Stimulated activated CD8-positive, alpha-beta memory T cell treated with anti-CD3 and anti-CD28 coated beads, Interleukin-2, amount 100 ng/mL, for 1 hour (primary cell): ENCODE measurements at places on chromosomes 12 and 14.

DNA sequence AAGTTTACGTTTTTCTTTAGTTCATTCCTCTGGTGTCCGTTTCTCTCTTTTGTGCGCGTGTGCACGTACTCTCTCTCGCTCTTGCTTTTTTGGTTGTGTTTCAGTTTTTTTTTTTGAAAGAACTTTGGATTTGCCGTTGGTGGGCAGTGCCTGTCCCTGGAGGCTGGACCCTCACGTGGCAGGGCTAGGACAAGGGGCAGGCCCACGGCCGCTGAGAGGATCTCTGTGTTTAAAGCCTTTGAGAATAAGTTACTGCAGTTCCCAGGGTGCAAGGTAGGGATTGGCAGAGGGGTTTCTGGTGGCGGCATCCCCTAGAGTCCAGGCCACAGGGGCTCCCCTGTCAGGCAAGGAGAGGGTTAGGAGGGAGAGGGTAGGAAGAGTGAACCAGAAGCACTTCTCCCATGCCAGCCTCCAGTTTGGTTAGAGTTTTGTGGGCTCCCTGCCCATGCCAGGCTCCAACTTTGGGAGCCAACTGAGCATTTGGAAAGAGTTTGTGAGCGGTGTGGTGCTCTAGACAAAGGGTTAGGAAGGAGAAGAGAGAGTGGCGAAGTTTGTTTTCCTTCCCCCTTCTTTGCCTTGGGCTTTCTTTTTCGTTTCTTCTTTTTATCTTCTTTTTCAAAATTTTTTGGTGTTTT lies 30.5 kb downstream of the ZFHX2 start:
- DNase-seq: no peak

DNA sequence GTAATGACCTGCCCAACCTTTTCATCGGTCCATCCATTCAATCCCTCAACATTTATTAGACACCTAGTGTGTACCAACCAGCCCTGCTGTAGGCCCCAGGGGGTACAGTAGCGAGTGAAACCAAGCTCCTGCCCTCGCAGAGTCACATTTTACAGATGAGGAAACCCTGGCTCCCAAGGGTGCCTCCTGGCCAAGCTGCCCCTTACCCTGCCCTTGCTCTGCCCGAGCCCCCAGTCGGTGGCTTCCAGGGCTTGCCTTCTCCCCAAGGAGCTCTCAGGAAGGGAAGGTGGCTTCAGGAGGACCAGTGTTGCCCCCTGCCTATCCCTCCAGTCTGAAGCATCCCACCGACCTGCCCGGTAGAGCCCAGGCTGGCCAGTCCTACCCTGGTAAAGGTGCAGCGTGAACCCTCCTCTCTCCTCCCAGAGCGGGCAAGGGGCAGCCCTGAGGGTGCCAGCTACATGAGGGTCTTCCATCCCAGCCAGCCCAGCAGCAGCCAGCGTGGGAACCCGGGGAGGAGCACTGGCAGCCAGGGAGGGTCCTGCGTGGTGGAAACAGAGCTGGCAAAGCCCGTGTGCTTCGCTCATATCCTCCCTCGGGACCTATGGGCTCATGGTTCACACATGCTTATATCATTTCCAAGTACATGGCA lies 670 bp upstream of the BEGAIN start:
- DNase-seq: no peak

DNA sequence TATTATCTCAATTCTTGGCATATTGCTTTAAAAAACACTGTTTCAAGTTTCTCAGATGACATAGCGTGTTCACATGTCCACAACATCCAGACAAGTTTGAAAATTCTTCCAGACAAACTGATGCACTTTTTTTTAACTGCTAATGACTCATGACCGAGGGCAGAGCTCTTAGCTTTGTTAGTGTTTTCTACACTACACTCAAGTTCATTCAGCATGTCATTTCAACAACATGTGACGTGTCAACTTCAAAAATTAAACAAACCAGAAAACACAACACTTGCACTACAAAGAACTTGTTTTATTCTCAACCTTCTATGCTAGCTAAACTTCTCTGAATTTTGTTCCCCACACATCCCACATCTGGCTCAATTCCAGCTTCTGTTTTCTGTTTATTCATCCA lies 1186.3 kb upstream of the FLRT2 start:
- no peak for DNase-seq

- no peak for DNase-seq
These were observed 45.3 kb upstream of the MTERF2 start for GRCh38 chr12:107032266-107032665.

GRCh38 chr14:55074662-55075061 lies 23.2 kb downstream of the MAPK1IP1L start:
- no peak for DNase-seq

DNA sequence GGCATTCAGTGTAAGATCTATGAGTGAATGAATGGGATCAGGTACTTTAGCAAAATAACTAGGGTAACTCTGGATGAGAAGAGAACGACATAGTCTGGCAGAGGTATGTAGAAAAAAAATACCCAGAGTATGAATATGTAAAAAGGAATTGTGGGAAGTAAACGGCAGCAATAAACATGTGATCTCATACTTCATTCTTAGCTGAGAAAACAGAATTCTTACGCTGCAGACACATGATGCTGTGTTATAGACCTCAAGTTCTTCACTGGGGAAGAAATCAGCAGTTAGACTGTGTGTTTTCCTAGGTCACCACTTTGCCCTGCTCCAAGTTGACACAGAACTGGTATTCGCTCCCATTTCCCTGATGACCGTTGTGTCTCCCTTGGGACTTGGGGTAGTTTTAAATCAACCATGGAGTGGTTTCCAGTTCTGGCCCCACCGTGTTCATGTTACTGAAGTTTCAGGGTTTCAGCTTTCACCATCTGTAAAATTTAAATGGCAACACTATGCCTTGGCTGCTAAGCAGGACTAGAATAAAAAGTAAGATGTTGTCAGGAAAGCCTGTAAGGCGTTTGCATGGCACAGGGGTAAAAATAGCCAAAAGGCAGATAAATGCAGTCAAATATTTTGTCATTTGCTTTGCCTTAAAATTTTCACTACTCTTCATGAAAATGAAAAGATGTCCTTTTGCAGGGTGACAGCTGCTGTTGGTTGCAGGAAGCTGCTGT lies 223.7 kb downstream of the PELI2 start:
- no peak for DNase-seq

DNA sequence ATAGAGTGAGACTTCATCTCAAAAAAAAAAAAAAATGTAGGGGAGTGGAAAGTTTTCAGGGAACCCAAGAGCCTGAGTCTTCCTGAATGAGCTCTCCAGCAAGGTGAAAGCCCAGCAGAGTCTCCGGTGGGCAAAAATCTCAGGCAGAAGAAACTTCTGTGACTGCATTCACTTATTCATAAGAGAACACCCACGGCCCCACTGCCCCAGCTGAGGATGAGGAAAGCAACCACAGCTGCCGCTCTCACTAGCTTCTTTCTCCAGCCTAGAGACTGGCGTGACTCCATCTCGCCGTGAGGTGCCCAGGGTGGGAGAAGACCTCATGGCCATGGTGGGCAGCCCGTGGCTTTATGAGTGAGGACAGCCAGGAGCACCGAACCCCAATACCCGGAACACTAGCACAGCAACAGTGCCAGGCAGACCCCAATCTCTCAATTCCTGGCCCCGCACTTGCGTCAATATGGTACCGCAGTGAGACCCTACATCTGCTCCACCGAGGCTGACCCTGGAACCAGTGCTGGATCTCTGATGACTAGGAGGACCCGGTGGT lies 29.7 kb upstream of the DYNC1H1 start:
- DNase-seq: no peak

- DNase-seq: no peak
These were observed 57.1 kb downstream of the TRAFD1 start for GRCh38 chr12:112182499-112182898.

GRCh38 chr12:72178871-72179270 lies 93.3 kb upstream of the TRHDE start:
- no peak for DNase-seq

- DNase-seq: no peak
These were observed 229.2 kb downstream of the NRXN3 start for GRCh38 chr14:78399316-78399889.

GRCh38 chr12:122368361-122369073 lies 54.0 kb downstream of the CLIP1 start:
- DNase-seq: no peak

DNA sequence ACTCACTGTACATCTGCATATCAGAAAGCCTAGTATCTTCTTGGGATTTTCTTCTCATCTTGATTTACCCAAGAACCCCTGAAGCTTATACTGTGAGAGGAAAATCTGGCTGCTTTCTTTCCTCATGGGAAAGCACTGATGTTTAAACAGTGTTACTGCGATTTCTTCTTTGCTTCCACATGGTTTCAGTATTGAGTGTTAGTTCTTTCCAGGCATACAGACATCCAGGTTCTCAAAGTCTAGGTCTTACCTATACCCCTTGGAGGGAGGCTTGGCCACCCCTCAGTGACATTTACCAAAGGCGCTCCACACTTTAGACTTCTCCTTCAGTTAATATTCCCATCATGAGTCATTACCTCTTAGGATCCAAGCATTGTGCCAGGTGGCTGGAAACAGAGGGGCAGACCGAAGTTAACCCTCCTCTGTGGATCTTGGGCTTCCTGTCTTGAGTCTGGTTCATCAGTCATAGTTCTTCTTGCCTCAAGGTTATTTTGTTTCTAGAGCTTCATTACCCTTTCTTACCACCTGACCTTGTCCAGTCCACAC lies 79.1 kb downstream of the TMEM117 start:
- no peak for DNase-seq

- no peak for DNase-seq
These were observed 75.8 kb downstream of the DAD1 start for GRCh38 chr14:22513066-22513812.

GRCh38 chr12:125132698-125133400 lies 67.6 kb downstream of the AACS start:
- DNase-seq: no peak

DNA sequence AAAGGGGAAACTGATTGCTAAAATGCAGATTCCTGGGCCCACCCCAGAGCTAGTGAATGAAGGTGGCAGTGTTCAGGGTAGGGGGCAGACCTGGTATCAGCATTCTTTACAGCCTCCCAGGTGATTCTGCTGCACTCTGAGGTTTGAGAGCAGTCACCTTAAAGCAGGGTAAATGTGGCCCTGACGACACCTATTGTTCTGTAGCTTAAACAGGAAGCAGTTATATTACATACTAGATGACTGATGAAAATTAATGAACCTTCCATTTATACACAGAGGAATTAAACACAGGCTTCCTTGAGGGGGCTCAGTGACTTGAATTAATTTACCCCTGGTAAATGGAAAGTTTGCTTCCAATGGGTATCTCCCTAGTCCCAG lies 25.3 kb downstream of the NUAK1 start:
- no peak for DNase-seq

DNA sequence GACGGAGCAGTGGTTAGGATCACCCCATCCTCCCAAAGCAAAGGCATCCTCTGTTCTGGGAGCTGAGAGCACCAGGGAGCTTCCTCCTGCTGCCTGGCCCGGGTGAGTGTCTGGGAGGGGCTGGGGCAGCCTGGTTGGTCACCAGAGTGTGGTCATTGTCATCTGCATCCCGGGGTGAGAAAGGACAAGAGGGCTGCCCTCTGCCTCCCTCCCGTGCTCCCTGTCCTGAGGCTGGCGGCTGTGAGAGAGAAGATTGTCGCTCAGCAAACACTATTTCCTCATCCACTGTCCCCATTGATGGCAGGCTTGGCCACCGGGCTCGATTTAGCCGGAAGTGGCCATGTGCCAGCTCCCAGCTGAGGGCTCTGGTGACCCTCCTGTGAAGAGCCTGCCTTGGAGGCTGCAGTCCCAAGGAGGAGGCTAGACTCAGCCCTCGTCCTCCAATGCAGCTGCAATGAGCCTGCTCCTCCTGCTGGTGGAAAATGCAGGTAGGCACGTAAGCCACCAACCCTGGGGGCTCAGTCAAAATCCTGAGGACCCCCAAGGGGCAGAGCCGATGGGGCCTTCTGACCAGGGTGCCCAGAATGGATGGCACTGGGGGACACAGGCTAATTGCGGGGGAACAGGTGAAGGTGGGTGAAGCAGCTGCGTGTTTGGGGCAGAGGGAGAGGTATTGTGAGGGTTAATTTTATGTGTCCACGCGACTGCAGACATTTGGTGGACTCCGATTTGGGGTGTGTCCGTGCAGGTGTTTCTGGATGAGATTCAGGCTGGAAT lies 155.7 kb downstream of the KIF26A start:
- no peak for DNase-seq

GRCh38 chr12:62785941-62786559 lies 148.9 kb downstream of the PPM1H start:
- DNase-seq: no peak

DNA sequence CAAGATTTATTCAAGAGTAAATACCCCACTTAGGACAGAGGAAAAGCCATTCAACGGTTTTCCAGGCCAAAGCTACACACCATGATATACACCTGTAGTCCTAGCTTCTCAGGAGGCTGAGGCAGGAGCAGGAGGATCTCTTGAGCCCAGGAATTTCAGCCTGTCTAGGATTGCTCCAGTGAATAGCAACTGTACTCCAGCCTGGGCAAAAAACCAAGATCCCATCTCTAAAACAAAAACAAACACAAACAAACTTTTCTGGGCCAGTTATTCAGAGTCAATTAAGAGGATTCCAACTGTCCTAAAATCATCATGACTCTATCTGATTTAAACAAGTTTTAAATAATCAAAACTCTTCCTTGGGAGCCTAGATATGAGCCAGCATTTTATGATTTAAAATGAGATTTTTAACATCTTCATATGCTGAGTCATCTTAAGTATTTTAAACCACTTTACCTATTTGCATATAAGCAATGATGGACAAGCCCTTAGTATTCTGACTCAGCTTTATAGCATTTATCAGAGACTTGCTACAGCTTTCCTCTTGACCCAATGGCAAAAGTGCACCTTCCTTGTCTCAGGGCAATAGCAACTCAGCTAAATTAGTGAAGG lies 77.1 kb downstream of the KCNMB4 start:
- no peak for DNase-seq

DNA sequence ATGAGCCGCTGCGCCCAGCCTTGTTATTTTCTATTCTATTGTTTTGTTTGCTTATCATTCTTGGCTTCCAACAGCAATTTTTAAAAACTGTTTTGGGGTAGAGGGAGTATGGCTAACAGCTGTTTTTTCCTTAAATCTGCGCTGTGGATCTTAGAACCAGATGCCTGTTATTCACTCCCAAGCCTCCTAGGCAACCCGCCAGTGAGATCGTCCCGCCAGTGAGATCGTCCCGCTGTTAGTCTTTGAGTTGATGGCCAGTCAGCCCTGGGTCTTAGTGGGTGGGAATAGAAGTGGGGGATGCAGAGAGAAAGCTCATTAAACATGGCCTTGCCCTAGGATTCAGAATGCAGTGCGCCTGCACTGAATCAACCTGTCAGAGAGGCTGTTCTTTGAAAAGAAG lies 67.3 kb upstream of the BICD1 start:
- no peak for DNase-seq

DNA sequence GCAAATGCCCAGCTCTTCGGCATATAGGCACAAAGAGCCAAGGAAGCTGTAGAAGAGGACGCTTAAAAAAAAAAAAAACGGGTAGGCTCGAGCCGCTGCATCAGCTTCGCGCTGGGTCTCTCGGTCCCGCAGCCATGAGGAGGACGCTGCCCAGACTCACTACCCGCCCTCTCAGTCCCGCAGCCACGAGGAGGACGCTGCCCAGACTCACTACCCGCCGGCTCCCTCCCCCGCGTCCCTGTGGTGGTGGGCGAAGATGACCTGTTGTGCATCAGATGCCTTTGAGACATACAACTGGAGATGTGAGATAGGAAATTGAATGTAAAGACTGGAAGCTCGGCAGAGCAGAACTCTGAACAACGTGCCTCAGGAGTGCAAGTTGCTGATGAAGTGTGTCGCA lies 11.4 kb upstream of the SPSB2 start:
- DNase-seq: no peak

- no peak for DNase-seq
These were observed 630 bp downstream of the ALDH1L2 start for GRCh38 chr12:105083551-105084105.
